Smooth muscle cell of the umbilical artery (primary cell): ENCODE measurements at places on chromosomes 2 and 18. TPM values are rescaled to one million over a fixed set of nuclear protein-coding genes. Genes with fewer than 3 reads are reported as not detected.

Gene POTEC
- not detected in 2 replicates for total RNA-seq

Gene PLCL1
- total RNA-seq, result 1.5 and 2.2 TPM in 2 replicates

Gene LCT
- not detected in 2 replicates for total RNA-seq

Gene RETREG2
- 55.4 and 60.6 TPM in 2 replicates for total RNA-seq

Gene RNPEPL1
- 11.0 and 48.7 TPM in 2 replicates for total RNA-seq

Gene APLF
- 6.3 and 7.1 TPM in 2 replicates for total RNA-seq

Gene AQP12B
- not detected in 2 replicates for total RNA-seq

Gene TEKT4
- not detected in 2 replicates for total RNA-seq

Gene STAM2
- 62.4 and 65.1 TPM in 2 replicates for total RNA-seq

Gene CFAP221
- not detected in 2 replicates for total RNA-seq

Gene TRAPPC12
- 51.7 and 64.0 TPM in 2 replicates for total RNA-seq

Gene CPS1
- 7.4 and 8.5 TPM in 2 replicates for total RNA-seq
